Ovary (tissue), 10 donors: ENCODE measurements at places on chromosomes 1 and 21. TPM values are rescaled to one million over a fixed set of nuclear protein-coding genes. Genes with fewer than 3 reads are reported as not detected.

The FNDC10 gene
- total RNA-seq = 2.8 TPM

The ERICH3 gene
- total RNA-seq = 0.20 TPM

The RGS18 gene
- 0.88 TPM for total RNA-seq

The OR10J1 gene
- not detected for total RNA-seq

The LDLRAD1 gene
- 1.2 TPM for total RNA-seq

The SPATA46 gene
- not detected for total RNA-seq

The GNG12 gene
- 73.7 TPM for total RNA-seq

The FNDC5 gene
- total RNA-seq = 4.2 TPM
